ENCODE measurements at places on chromosomes 1 and 21.

GRCh38 chr1:25810341-25811299 is 9.1 kb upstream of the MTFR1L start:
- DNase-seq: peak; percentile 74

DNA sequence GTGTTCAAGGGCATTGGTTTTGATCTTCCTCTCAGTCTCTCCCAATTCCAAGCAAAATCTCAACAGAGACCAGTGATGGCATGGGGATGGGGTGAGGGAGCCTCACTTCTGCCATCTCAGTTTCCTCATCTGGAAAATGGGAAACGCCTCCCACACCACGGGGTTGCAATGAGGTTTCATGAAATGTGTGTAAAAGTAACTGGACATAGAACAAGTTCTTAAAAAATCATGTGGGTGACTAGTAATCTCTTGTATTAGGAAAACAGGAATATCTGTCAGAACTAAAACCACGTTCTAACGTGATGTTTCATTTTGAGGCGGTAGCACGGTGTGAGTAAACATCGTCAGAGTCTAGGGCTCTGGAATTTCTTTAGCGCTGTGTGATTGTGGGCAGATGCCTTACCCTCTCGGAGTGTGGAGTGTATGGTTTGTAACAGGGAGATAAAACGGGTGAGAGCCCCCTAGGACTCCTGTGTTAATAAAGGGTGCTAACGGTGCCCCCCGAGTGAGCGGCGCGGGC is 55.5 kb upstream of the DNAJC6 start:
- no peak for DNase-seq

GRCh38 chr1:31460027-31460426 is 47.0 kb downstream of the SERINC2 start:
- no peak for DNase-seq

GRCh38 chr1:12666141-12666735 is 22.4 kb downstream of the AADACL4 start:
- no peak for DNase-seq

- no peak for DNase-seq
Observed at GRCh38 chr21:18164483-18164882, 80.2 kb upstream of the CHODL start.

DNA sequence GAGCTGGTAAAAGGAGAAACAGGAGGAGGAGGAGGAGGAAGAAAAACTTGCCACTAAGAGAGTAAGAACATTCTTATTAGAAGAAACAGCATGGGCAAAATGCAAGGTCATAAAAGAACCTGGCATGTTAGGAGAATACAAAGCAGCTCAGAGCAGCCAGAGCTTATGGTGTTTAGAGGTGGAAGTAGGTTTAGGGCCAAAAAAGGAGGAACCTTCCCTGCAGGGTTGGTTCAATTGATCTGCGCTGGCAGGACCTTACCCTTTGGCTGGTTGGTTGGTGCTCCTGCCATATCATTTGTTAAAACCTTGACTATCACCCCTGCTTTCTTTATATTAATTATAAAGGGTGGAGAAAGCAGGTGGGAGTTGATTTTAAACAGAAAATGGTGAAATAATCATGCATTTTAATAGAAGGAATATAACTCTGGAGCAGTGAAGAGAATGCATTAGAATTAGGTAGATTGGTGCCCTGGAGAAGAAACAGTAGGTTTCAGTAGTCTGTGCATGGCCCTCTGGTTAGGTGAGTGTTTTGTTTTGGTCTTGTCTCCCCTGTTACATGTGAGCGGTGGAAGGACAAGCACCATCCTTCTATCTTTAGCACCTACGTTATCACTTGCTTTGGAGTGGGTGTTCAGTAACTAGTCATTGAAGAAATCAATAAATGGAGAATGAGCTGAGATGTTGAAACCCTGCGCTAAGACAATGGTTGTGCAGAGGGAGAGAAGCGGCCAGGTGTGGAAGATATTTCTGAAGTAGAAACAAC is 110.4 kb upstream of the NGF start:
- DNase-seq: no peak

DNA sequence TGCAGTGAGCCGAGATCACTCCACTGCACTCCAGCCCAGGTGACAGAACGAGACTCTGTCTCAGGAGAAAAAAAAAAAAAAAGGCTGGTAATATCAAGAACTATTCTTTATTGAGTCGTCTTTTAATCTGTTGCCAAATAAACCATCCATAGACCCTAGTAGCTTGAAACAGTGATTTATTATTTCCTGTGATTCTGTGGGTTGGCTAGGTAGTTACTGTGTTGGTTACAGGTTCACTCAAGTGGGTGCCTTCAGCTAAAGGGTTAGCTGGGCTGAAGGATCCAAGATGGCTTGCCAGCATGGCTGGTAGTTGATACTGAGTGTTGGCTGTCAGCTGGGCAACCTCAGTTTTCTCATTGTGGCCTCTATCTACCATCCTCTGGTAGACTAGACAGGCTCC is 9.2 kb downstream of the TLCD4 start:
- no peak for DNase-seq

GRCh38 chr21:38879912-38880576 is 74.3 kb downstream of the ETS2 start:
- DNase-seq: no peak

GRCh38 chr1:58063095-58063494 is 483.4 kb downstream of the OMA1 start:
- no peak for DNase-seq

DNA sequence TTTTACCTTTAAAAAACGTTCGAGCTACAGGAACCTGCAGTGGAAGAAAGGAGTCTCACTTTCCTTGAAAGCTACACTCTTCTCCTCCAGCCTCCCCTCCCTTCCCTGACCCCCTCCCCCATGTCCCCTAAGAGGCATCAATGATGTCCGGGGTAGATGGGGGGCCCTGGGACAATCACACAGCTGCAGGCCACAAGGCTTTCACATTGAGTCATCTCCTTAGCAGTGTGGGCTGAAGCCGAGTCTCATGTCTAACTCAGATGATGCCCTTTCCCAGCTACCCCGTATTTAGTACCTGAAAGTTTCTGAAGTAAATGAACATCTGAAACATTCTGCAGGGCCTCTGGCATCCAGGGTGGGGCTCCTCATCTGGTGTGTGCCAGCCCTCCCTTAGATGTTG is 6.3 kb upstream of the GPR25 start:
- no peak for DNase-seq

DNA sequence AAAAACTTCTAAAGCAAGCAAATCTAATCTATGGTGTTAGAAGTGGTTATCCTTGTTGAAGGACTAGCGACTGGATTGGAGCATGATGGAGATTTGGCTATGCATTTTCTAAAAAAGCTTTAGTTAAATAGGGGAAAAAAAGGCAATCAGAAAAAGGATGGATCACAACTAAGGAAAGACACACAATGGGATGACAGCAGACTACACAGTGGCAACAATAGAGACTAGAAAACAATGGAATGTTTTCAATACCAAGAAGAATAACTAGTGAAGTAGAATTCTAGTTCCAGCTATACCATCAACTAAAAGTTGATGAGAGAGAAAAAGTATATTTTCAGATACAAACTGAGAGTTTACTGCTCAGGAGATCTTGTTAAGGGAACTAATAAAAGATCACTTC is 605.8 kb downstream of the PTPRU start:
- no peak for DNase-seq

DNA sequence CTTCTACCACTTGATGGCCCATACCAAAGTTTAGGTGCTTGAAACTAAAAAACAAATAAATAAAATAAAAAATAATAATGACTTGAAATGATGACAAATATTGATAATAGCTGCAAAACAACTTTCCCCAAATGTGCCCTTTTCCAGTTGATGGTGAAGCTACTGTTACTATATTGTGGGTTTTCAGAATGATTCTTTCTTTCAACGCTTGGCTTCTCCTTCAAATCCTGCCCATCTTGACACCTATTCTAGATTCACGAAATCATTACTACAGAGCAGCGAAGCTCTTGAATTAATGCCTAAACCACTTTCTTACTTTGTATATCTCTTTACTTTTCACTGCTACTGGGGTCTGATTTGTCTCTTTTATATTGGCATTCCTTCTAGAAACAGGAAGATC is 9.2 kb upstream of the C1orf141 start:
- DNase-seq: no peak

GRCh38 chr21:34800797-34801518 is 132.2 kb downstream of the CLIC6 start:
- no peak for DNase-seq
